IPS DF 19.7 (cell line): ENCODE measurements at places on chromosomes 3 and 15.

DNA sequence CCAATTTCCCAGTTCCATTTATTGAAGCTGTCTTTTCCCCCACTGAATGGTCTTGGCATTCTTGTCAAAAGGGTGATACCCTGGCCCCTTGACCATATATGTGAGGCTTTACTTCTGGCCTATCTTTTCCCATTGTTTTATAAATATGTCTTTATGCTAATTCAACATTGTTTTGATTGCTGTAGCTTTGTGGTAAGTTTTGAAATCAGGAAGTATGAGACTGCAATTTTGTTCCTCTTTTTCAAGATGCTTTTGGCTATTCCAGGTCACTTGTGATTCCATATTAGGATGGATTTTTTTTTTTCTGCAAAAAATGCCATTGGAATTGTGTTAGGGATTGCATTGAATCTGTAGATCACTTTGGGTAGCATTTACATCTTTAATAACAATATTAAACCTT lies 141.2 kb upstream of the MANF start:
- no peak for DNase-seq

DNA sequence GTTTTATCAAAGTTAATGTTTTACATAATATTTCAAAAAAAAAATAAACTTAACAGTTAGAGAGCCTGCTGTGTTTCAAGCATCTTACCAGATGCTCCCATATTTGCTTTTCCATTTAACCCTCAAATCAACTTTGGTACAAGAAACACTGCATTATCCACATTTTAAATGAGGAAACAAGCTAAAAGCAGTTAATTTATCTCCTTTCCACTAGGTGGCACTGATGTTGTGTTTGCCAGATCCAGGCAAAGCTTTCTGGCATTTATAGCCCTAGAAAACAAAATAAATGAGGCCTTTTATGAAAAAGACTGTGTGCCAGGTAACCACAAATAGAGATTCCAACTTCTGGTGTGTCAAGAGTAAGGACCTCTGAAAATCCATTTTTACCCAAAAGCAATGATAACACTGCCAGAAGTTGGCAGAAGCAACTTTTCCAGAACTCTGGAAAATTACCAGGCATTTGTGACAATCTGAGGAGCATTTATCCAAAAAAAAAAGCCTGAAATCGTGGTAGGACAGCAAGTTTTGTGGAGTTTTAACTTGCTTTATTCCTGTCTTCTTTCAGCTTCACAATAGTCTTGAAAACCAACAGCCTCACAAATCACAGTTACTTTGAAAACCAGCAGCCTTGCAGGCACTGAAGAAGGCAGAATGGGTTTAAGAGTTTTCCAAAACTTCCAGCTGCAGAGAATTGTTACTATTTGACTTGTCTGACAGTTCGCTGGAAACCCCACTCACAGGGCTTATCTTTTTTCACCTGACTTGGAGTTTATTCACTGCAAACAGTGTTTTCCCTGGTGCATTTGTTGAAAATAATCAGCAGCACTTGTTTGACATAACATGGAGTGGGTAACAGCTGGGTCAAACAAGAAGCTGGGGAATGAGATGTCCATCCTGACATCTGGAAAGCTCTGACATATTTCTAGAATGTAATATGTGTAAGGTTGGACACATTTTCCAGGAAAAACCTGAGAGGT lies 9.2 kb downstream of the FAM162A start:
- no peak for DNase-seq

- DNase-seq: peak; percentile 68
Observed at GRCh38 chr3:66035763-66036477, 2.8 kb downstream of the MAGI1 start.

GRCh38 chr3:197456261-197457091 lies 99.3 kb downstream of the BDH1 start:
- DNase-seq: no peak

GRCh38 chr3:196650740-196651311 lies 11.3 kb downstream of the NRROS start:
- no peak for DNase-seq

DNA sequence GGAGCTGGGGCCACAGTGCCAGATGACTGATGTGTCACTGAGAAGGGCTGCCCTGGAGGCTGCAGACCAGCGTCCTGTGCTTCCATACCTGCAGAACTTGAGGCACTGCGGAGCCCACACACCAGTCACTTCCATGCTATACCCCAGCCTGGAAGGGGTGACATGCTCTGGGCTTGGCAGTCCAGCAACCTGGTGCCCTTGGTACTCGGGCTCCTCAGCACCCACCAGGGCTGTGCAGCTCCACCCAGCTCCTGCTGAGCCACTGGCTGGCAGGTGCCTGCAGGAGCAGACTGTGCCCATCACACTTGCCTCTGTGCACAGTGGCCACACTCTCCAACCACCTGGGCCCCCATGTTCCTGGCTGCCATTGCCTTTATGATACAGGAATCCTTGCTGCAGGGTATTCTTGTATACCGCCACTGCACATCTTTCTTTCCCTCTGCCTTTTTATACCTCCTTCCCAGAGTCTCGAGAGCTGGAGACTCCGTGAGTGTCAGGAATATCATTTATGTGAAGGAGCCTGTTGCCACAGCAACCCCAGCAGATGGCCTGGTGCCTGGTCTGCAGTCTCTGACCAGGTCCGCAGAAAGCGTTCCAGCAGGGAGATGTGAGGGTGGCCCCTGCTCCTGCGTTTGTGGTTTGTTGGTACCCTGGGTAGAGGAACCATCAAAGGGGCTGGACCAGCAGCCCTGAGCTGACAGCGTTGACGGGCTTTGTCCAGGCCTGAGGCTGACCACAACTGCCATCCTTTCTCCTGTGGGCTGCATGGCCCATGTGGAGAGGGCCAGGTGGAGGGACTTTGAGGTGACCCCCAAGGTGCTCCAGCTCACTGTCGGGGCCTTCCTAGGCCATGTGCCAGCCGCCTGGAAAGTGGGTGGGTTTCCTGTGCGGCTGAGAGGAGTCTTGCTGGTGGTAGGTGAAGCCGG lies 93.4 kb upstream of the PLXNA1 start:
- no peak for DNase-seq

DNA sequence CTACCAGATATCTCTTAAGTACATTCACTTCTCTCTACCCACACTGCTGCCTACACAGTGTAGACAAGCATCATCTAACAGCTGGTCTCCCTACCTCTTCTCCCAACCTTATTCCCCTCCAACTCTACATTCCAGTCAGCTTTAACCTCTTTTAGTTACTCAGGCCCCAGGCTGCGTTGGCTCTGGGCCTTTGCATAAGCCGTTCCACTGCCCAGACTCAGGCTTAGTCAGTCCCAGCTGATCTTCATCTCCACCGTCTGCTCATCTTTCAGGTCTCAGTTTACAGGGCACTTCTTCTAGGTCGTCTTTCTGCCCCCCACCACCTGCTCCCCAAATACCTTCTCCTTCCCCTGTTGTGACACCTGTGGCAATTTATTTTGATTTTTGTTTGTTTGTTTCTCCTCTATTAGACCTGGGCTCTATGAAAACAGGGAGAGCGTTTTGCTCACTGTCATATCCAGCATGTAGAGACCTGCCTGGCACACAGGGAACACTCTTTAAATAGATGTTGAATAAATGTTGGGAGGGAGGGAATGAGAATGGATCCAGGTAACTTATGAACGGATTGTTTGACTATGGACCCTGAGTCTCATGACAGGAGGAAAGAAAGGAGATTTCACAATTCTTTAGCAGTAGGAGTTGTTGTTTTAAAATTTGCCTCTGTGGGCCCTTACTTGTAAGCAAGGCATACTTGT lies 11.1 kb downstream of the SLC27A2 start:
- DNase-seq: no peak

DNA sequence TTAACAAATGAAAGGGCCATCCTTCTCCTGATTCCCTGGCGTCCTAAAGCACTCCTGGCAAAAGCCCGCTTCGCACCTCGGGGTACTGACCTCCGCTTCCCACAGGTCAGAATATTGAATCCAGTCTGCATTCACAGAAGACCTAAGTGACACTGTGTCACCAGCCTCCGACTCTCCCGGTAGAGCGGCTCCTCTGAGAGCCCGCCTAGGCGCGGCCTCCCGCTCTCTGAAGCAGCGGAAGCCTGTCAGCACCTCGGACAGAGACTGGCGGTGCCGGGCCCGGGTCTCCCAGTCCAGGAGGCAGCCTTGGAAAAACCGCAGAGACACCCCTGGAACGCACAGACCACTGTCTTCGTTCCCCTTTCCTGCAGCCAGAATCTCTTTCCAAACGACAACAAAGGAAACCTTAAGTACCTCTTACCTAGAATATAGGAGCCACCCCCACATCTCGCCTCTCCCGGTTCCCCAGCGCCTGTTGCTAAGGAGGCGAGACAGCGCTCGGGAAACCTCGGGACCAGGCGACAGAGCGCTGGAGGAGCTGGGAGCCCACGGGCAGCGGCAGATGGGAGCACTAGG lies 1.2 kb downstream of the GABRB3 start:
- DNase-seq: no peak

GRCh38 chr3:38758557-38758956 lies 57.5 kb downstream of the SCN10A start:
- DNase-seq: no peak
